ENCODE measurements at places on chromosomes 13 and 19.
A peak's percentile ranks its signal among the peaks of the same experiment; 100 is the strongest.

DNA sequence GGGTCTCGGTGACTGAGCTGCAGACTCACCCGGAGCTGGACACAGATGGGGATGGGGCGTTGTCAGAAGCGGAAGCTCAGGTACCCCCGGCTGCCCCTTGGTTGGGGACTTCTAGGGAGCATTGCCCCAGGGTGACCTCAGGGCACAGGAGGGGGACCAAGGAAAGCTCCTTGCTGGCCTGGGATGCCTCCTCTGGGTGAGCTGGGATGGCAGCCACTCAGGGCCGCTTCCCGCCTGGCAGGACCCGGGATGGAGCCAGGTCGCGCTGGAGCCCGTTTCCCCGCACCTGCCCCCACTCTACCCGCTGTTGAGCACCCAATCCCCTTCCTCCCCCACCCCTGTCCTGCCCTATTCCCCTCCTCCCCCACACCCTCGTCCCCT, 10.8 kb downstream of the PRKCSH start:
- no peak for DNase-seq

- no peak for DNase-seq
These were observed 57.3 kb upstream of the TNFRSF19 start for GRCh38 chr13:23512762-23513395.

- no peak for DNase-seq
These were observed 49.4 kb downstream of the ZNF91 start for GRCh38 chr19:23345838-23346237.

- DNase-seq, result no peak
These were observed 192.1 kb upstream of the TSC22D1 start for GRCh38 chr13:44768239-44768638.

- DNase-seq, result no peak
These were observed at the start of gene PDE4C for GRCh38 chr19:18225702-18226468. TSS of gene PDE4C (minus strand) at chr19:18226438. CDS start at chr19:18226415, 23 bp downstream.

GRCh38 chr19:49681830-49682229, 4.8 kb downstream of the PRMT1 start:
- DNase-seq, result no peak

DNA sequence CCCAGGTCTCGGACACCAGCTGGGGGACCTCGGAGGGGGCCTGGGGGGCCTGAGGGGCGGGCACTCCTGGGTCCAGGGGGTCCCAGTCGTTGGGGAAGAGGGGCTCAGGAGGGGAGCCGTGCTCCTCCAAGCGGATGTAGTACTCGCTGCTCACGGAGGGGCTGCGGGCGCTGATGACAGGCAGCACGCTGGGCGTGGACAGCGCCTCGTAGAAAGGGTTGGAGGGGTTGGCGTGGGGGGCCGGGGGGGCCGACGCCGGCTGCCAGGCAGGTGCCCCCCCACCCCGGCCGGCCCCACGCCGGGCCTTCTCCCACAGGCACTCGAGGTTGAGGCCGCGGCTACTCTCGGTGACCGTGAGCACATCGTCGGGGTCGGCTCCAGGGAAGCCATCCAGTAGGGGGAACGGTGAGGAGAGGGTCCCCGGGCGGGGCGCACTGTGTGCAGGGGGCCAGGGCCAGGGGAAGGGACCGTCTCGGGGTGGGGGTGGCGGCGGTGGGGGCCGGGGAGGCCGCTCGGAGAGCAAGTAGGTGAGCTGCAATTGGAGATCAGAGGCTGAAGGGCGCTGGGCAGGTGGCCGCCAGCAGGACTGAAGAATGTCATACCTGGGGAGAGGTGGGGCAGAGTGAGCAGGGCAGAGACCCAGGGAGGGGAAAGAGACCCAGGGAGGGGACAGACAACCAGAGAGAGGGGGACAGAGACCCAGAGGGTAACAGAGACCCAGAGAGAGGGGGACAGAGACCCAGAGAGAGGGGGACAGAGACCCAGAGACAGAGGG, 12.1 kb downstream of the LMTK3 start:
- DNase-seq, result no peak

- peak; percentile 39 for DNase-seq
These were observed 57.1 kb downstream of the ZNF568 start for GRCh38 chr19:36973021-36973843.

DNA sequence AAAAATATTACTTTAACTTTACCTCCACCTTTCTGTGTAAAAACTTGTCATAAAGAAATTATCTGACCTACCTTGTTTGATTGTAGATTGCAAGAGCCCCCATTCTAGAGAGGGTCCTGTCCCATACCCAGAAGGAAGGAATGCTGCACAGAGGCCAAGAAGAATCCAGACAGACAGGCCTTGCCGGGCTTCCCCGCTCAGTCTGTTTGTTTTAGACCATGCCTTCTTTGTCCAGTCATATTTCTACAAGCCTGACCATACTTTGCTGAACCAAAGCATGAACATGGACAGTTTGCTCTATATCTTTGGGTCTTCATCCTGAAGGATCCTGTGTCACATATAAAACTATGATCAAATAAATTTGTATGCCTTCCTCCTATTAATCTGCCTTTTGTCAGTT, 95.8 kb upstream of the MYCBP2 start:
- DNase-seq, result no peak

DNA sequence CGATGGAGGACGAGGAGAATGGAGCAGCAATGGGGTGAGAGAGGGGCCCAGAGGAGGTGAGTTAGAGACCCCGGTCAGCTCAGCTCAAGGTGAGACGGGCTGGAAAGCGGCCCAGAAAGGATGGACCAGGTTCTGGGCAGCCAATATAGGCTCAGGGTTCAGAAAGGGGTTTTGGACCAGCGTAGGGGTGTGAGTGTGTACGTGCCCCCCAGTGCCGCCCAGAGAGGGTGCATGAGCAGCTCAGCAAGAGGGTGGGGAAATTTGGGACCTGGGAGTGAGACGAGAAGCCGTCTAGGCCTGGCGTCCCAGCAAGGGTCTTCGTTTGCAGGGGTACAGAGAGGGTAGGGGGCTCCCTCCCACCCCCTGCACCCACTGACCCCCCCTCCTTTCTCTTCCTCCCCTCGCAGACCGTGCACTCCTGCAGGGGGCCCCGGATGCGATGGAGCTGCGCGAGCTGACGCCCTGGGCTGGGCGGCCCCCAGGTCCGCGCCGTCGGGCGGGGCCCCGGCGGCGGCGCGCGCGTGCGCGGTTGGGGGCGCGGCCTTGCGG, 12.1 kb downstream of the FUT6 start:
- no peak for DNase-seq

DNA sequence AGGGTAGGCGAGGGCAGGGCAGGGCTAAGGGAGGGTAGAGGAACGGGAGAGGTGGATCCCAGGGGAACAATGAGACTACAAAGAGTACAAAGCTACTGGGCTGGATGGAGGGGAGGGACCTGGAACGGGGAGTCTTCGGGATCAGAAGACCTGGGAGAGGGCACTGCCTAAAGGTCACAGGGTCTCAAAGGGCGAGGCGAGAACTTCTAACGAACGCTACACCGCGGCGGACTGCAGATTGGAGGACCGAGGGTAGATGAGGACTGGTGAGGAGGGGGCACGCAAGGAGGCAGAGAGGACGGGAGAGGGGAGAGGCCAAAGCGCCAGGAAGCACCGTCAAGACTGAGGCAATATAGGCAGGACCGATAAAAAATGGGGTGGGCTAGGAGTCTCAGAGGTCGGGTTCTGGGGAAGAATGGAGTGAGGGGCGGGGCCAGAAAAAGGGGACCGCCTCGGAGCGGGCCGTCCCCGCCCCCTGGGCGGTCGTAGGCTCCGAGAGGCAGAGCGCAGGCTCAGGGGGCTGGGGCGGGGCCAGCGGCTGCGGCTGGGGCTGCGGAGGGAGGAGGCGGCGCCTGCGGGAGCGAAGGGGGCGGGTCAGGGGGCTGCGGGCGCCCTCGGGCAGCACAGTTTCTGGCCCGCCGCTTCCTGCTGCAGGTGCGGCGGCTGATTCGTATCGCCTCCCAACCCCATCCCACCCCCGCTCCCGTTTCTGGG, 1.3 kb upstream of the KCNC3 start:
- peak; percentile 43 for DNase-seq

- DNase-seq, result no peak
These were observed 165.0 kb downstream of the LACC1 start for GRCh38 chr13:44044547-44045179.

DNA sequence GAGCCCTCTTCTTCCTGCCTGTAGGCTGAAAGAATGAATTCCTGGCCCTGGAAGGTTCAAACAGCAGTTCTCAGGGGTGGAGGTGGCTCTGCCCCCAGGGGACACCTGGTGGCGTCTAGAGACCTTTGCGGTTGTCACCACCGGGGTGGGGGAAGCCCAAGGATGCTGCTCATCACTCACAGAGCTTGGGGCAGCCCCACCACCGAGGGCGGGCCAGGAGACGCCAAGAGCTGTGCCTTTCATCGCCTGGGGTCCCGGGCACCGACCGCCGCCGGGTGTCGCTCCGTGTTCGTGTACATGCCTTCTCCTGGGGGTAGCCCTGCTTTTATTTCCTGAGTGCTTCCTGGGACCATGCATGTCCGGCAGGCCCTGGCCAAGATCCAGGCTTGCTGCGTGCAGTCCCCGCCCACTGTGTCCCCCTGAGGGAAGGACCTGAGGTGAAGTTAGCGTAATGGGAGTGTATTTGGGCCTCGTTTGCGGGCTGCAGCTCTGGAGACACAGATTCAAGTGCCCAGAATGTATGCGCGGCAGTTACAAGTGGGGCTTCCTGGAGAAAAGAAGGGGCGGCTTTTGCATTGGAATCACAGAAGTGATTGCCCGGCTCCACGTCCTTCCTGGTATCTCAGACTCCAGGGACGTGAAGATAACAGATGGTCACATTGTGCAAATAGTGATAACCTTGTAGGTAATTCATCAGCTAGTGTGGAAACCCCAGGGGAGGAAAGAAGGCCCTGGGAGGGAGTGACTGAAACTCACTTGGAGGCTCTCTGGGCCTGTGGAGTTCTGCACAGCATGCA, 7.8 kb downstream of the DOT1L start:
- DNase-seq, result peak; percentile 72

DNA sequence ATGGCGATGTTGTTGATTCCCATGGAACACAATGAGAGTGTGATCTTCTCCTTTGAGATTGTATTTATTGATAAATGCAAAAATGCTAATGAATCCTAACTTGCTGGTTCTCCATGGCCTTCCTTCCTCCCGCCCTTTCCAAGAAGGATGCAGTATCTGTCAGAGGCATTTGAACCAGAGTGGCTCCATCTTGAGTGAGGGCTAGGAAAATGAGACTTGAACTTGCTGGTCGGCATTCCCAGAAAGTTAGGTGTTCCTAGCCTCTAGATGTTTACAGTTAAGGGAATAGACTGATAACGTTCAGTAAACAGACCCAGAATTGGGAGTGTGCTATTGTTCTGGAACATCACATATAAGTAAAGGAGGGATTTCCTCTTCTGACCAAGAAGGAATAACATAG, 44.2 kb upstream of the PSG2 start:
- no peak for DNase-seq

DNA sequence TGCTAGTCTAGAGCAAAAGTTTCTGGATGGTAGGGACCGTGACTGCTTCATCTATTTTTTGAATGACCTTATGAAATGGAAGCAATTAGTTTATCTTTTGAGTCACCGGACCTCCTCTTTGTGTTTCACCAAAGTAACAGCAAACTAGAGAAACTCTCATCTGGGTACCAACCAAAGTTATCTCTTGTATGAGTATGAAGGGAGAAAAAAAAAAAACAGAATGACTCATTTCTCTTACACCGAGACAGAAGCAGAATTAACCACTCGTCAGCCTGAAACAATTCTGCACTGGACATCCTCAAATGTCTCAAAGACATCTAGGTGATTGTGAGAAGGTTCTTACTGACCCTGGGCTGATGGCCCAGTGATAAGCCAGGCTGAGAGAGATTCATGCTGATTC, 18.3 kb downstream of the ZNF100 start:
- no peak for DNase-seq

GRCh38 chr13:43127103-43127798, 103.9 kb downstream of the DNAJC15 start:
- DNase-seq, result no peak

GRCh38 chr19:17156947-17157302, 58.2 kb upstream of the USE1 start:
- DNase-seq, result no peak

DNA sequence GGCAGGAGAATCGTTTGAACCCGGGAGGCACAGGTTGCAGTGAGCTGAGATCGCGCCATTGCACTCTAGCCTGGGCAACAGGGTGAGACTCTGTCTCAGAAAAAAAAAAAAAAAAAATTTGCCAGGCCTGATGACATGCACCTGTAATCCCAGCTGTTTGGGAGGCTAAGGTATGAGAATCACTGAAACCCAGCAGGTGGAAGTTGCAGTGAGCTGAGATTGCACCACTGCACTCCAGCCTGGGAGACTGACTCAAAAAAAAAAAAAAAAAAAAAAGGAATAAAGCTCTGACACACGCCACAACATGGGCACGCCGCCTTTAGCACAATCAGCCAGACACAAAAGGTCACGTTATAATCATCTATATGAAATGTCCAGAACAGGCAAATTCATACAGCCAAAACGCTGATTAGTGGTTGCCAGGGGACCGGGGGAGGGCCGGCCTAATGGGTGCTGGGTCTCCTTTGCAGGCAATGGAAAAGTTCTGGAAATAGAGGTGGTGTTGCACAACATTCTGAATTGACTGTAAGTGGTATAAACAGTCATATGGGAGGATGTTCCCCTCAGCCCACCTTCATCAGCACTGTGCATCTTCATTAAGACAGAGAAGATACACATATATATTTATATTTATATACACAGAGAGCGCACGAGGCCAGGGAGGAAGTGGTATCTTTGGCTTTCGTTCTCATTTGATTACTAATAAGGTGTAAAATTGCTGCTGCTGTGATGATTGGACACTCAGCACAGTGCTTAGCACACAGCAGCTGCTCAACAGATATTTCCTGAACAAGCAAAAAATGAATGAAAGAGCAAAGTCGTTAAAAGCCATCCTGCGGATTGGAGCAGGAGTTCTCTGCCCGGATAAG, 3.8 kb downstream of the HSPBP1 start:
- DNase-seq, result no peak

- no peak for DNase-seq
These were observed 250.3 kb upstream of the HTR2A start for GRCh38 chr13:47146991-47147811.

DNA sequence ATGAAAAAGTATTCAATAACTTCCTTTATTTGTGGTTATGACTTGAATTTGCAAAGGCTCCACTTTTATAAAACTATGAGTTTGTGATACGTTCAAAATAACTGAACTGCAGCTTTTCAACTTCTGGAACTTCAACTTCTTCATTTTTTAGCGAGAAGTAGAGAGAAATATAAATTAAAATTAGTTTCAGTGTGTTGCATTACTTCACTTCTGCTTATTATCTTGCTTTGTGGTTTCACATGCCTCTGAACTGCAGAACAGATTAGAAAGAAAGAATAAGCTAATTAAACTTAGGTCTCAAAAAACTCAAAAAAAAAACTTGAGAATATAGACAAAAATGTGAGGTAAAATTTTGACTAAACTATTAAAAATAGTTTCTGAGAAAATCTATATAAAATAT, 1073.4 kb downstream of the PCDH17 start:
- DNase-seq, result no peak

DNA sequence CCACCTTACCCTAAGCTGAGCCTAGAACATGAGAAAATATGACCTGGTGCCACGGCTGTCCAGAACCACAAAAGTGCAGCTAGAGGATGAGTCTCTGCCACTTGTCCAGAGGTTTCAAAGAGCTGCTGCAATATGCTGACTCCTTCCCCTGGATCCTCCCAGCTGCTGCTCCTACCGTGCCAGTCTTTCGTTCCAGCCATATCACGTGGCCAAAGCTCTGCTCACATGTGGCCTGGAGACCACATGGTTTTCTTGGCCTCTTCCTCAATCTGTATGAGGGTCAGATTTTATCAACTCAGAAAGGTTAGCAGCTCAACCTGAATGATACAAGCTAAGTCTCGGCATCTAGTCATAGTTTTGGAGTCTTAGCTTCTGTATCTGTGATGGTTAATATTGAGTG, 3.2 kb upstream of the SACS start:
- DNase-seq, result no peak

- DNase-seq, result peak; percentile 29
These were observed 176.9 kb downstream of the SHISA2 start for GRCh38 chr13:25874907-25875306.

- no peak for DNase-seq
These were observed 68.5 kb downstream of the TEX29 start for GRCh38 chr13:111388851-111389500.
